GM18507 (cell line): ENCODE measurements at places on chromosomes 3 and 15.

- no peak for DNase-seq
Observed at GRCh38 chr3:160006282-160007163, 17.9 kb downstream of the IL12A start.

DNA sequence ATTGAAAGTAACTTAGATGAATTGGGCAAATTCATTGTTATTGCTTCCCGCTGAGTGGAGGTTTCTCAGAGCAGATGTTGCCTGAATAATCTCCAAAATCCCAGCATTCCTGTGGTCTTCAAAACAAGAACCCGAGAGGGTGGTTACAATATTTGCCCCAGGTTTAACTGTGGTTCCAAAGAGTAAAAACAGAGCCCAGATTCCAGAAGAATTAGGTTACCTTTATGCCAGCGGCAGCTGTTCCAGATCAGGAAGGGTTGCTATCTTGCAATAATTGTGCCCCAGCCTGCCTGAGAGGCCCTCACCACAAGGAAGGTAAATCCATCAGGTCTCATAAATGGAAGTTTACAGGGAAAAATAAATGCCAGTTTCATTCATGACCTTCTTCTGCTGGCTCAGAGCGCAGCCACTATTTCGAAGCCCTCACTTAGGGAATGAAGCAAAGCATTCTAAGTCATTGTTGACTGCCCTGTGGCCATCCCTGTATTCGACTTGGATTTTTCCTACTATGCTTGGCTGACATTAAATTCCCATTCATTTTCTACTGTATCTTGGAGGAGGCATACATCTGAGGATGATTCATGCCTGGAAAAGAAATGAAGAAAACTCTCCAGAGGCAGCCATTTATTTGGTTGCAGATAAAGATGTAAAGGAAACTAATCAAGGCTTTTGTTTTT is 54.6 kb downstream of the SSUH2 start:
- DNase-seq = no peak

DNA sequence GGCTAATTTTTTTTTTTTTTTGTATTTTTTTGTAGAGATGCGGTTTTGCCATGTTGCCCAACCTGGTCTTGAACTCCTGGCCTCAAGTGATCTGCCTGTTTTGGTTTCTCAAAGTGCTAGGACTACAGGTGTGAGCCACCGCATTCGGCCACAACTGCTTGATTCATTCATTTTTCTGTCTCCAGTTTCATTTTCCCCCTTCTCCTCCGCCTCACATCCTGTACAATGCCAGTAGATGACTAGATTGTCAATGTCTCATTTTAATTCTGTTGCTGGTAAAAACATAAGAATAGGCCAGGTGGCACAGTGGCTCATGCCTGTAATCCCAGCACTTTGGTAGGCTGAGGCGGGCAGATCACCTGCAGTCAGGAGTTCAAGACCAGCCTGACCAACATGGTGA is 12.0 kb upstream of the ZNF592 start:
- DNase-seq = no peak

GRCh38 chr3:73832426-73832825 is 207.7 kb upstream of the PDZRN3 start:
- no peak for DNase-seq

DNA sequence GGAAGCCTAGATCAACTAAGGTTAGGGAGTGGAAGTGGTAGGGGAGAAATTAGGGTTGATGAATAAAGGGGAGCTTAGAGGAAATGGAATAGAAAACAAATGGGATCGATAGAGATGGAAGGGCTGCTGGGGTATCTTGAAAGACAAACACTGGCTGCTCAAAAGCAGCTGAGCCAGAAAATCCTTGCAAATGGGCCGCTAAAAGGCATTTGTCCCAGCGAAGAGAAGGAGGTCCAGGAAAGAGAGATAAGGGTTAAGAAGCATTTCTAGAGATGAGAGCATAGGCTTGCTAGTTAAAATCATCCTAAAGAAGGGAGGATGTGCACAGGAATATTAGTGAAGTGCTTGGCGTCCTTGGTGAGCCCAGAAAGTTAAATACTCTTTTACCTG is 258.0 kb upstream of the CBLB start:
- no peak for DNase-seq

- no peak for DNase-seq
Observed at GRCh38 chr15:93182703-93183205, 93.7 kb upstream of the RGMA start.

- no peak for DNase-seq
Observed at GRCh38 chr15:31459400-31459748, 132.7 kb downstream of the KLF13 start.

DNA sequence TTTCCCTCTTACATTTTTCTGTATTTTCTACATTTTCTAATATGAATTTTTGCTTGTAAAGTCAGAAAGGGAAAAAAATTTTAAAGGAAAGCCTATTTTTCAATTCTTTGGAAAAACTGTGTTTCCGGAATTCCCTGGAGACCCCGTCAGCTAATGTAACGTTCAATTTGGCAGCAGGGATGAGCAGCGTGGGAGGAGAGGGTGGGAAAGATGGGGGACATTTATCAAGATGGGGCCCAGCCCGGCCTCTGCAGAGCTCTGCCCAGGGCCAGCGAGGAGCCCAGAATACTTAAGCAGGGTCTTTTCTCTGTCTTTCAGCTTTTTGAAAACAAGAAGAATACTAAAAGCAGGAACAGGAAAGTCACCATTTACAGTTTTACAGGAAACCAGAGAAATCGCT is 129.0 kb downstream of the LRRK1 start:
- DNase-seq = no peak

DNA sequence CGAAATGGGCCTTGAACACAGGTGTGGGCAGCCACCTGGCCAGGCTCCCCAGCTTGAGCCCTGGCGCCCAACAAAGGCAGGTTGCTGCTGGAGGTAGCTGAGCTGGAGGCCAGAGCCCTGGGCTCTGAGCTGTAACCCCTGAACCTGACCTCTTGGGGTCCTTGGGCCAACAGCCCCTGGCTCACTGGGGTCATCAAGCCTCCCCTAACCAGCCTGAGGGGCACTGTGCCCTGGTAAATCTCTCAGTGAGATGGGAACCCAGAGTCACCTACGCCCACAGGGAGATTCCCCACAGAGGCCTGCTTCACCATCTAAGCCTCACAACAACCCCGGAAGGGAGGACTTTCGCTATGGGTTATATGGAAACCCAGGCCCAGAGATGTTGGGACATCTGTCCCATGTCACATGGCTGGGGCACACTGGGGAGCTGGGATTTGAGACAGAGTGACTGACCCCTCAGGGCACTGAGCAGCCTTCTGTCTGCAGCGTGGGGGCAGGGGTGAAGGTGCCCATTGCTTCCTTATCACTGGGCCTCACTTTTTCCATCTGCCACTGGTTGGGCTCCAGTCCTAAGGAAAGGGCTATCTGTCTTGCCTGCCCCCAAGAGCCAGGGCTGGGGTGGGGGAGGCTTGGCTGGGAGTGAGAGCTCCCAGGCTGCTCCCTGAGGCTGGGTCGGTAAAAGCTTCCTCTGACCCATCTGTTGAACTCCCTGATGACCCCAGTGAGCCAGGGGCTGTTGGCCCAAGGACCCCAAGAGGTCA is 59.1 kb downstream of the IQSEC1 start:
- no peak for DNase-seq

DNA sequence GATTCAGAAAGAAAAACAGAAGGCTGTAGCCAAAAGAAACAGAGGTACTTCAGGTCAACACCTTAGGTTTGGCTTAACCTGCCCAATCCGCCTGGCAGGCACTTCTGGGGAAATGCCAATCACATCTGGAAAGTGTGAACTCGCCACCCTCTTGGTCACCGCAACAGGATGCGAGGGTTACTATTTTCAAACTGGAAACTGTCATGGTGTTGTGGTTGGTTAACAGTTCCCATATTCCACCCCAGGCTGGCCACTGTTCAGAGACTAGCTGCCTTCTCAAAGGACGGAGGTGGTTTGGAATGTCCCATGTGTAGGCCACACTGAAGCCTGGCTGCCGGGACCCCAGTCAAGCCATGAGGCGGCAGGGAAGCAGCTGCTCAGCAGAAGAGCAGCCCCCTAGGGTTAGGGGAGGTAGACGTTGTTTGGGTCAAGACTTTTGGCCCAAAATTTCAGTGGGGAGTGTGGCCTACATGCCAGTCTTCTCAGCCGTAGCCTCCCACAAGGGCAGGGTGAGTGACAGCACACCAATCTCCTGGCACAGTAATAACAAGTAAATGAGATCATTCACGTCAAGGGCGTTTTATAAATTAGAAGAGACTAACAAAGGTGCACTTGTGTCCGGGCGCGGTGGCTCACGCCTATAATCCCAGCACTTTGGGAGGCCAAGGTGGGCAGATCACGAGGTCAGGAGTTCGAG is 54.6 kb downstream of the UMPS start:
- peak; percentile 26 for DNase-seq

- no peak for DNase-seq
Observed at GRCh38 chr3:15211937-15212336, 5.9 kb downstream of the CAPN7 start.

DNA sequence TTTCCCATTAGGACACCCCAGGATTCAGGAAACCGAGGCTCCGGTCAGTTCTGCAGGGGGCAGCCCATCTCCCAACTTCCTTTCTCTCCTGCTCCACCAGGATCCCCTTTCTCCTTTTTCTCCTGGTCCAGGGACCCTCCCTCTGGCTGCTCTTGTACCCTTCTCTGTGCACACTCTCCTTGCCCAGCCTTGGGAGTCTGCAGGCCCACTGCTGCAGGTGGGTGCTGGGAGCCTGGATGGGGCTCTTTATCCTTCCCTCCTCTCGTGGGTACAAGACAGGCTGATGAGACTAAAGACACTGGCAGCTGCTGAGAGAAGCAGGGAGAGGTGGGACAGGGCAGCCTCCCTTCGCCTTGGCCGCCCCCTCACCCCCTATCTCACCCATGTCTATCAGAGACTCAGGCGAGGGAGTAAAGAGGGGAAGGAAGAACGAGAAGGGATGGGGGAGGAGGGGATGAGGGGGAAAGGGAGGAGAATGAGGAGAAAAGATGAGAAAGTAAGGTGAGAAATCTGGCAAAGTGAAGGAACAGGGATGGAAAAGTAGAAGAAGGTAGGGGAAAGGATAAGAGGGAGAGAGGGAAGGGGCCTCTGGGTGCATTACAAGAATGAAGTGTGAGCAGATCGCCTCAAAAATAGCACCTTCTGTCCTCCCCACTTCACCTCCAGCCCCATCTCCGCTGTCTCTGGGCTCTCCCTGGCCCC is 45.2 kb downstream of the ITGA11 start:
- no peak for DNase-seq

GRCh38 chr15:50636146-50636545 is 50.5 kb downstream of the TRPM7 start:
- no peak for DNase-seq

DNA sequence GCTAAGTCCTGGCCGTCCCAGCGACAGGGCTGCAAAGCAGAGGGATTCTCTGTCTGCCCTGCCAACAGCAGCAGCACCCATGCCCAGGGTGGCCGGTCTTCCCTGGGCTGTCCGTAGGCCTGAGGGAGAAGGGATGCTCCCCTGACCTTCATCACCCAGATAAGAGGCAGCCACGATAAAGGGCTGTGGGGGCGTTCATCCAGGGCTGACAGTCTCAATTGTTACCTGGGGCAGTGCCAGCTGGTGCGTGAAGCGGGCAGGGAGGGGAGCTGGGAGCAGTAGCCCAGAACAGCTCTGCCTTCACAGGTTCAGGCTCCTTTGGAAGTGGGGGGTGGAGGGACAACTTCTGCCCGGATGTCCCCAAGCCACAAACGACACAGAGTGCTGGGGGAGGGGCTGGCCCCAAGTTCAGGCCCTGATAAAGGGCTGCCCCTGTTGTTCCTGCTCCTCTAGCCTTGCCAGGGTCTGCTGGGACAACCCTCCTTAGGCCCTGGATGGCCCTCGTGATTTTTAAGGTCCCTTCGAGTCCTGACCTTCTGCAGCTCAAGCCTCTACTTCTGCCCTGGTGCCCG is 94.7 kb downstream of the RAB11A start:
- DNase-seq = no peak

GRCh38 chr15:90885432-90886290 is 1.4 kb downstream of the FES start:
- peak; percentile 49 for DNase-seq

GRCh38 chr3:40741729-40742128 is 217.0 kb downstream of the ZNF621 start:
- no peak for DNase-seq

- no peak for DNase-seq
Observed at GRCh38 chr3:135965129-135965505, 411 bp upstream of the PPP2R3A start.

GRCh38 chr15:85927931-85928537 is 133.3 kb upstream of the KLHL25 start:
- DNase-seq = no peak

- DNase-seq = no peak
Observed at GRCh38 chr3:94146455-94146854, 83.6 kb downstream of the NSUN3 start.

DNA sequence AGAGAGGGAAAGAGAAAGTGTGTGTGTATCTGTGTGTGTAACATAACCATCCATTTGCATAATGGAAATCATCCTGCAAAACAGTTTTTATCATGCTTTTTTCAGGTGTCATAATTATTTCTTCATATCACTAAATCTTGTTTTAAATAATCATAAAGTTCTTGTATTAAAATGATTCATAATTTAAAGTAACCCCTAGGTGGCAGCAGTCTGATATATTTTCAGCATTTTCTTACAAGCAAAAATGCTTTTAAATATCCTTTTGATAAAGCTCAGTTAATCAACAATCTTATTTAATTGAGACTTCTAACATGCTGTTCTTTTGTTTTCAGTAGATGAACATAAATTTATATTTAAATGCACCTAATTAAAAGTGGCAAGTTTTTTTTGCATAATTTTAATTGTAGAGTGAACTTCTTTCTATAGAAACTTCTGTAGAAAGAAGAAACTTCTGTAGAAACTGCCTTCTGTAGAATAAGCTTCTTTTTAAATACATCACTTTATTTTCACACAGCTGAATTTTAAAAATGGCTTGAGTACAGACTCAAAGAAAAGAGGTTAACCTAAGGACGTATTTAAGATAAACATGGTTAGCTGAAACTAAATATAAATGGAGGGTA is 72.5 kb downstream of the OPA1 start:
- DNase-seq = no peak

GRCh38 chr15:28933710-28934445 is 48.1 kb downstream of the APBA2 start:
- DNase-seq = no peak

DNA sequence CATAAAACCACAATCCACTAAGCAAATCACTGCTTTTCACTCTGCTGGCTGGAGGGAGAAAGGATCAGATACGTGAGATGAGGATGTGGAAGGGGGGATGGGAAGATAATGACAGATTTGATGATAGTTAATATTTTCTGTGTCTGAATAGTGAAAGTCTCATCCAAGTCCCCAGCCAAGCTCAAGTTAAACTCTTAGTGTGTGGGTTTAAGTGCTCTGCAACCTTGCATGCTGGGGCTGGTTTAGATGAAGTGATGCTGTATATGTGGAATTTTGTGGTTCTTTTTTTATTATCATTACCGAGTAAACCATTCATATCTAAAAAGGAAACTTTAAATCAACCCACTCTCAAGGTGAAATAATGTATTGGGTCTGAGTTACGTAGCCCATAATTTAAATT is 111.0 kb downstream of the TPRG1 start:
- DNase-seq = no peak
